Dermis microvascular lymphatic vessel endothelial cell (primary cell): ENCODE measurements at places on chromosomes 12 and 14.

GRCh38 chr12:40158592-40159111 is 52.8 kb upstream of the SLC2A13 start:
- DNase-seq, result no peak

- no peak for DNase-seq
These were observed 171.7 kb downstream of the NRXN3 start for GRCh38 chr14:78341827-78342389.

DNA sequence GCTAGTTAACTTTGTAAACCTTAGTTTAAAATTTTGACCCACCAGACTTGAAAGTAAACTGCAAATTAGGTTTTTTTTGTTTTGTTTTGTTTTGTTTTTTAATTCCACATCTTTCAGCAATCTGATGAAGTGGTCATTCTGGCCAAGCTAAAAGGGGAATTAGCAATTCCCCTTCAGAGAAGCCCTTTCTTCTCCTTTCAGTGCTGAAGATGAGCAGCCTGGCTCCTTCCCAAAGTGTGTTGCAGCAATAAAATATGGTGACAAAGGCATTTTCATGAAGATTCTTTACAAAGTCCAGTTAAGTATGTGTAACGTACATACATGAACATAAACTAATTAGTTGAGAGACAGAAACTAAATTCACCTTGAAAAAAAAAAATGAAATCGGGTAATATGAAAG is 380.1 kb downstream of the NOVA1 start:
- DNase-seq, result no peak

- DNase-seq, result no peak
These were observed 62.6 kb upstream of the TMCC3 start for GRCh38 chr12:94712815-94713515.

- no peak for DNase-seq
These were observed 60.1 kb downstream of the FSCB start for GRCh38 chr14:44446965-44447364.
